ENCODE measurements at places on chromosomes 5 and 9. TPM values are rescaled to one million over a fixed set of nuclear protein-coding genes. Genes with fewer than 3 reads are reported as not detected.

DNA sequence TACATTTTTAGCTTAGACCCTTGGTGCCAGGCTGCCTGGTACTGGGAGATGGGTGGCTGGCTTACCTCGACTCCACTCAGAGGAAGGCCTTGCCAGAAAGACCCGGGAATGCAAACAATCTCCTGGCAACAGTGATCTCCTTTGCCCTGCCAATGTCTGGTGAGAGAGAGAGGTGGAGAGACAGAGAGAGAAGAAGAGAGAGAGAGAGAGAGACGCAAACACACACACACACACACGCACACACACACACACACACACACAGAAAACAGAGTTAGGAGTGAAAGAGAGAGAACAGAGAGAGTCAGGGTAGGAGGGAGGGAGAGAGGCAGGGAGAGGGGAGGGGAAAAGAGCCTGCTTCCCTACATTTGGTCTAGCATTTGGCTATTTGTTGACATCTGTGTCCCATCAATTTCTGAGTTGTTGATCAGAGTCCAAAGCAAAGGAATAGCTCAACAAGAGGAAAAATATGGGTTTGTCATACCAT, 181.6 kb upstream of the MAP1B start:
- DNase-seq, result peak; percentile 31

The CAMK2A gene
- 0.17 TPM for total RNA-seq

The PLCXD3 gene
- total RNA-seq, result 1.3 TPM

The GRIA1 gene
- 1.2 TPM for total RNA-seq

DNA sequence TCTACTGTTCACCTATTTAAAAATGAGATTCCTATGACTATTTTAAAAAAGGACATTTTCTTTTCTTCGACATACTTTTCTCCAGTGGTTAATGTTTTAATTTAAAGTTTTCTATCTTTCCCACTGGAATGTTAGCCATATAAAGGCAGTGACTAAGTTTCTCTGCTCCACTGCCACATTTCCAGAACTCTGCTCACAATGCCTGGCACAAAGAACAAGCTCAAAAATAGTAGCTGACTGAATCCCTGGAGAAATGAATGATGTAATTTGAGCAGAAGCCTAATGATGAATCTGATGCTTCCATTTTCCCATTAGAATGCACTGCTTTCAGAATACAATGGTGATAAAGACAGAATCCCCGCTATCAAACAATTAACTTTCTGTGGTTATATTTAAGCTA, 817.8 kb downstream of the MTRR start:
- peak; percentile 5 for DNase-seq

The GPX3 gene
- 68.5 TPM for total RNA-seq

DNA sequence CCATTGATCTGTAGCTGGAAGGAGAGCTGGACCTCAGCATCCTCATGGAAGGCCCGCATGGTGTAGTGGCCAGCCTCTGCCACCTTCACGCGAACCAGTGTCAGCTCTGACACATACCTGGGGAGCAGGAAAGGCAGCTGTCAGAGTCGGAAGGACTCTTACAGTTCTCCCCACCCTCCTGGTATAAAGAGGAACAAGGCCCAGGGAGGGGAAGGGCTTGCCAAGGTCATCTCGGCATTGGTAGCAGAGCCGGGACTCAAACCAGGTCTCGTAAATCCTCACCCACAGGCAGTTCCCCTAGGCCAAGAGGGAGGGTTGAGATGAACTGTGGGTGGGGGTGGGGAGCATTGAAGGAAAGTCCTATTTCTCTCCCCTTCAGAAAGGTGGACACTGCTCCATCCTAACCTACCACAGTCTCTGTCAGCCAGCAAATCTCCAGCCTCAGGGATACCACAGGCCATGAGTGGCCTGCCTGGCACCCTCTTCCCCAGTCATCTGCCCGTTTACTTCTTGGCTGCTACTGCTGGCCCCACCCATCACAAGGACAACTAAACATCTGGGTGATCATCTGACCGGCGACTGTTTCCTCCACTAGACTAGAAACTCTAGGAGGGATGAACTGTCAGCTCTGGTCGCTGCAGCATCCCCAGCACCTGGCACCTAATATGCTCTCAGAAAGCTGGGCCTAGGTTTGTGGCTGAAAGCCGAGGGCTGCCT, 23.5 kb downstream of the PDGFRB start:
- peak; percentile 38 for DNase-seq

The ELAVL2 gene
- total RNA-seq, result 21.6 TPM

GRCh38 chr5:151770383-151771258, 1.1 kb upstream of the G3BP1 start:
- peak; percentile 46 for DNase-seq

GRCh38 chr9:121362813-121363621, 7.0 kb downstream of the STOM start:
- DNase-seq, result peak; percentile 75

The TXN gene
- 687 TPM for total RNA-seq

DNA sequence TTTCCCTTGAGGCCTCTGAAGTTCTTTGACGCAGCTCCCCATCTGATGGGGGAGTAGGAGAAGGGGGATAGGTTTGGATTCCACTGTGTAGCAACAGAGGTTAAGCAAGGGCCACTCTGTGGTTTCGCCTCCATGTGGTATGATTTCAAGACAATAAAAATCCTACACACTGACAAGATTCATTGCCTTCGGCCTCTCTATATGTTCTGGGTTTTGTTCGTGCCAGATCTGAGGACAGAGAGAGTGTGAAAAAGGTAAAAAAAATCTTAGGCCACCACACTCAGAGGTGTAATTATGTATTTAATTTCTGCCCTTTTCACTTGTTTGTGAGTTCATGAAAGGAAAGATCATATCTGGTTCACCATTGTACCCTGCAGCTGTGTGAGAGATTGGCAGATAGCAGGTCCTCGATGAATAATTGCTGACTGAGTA, 715.2 kb upstream of the ZNF608 start:
- peak; percentile 40 for DNase-seq

All from M059J (cell line).